Subcutaneous adipose tissue (tissue), 4 donors: ENCODE measurements at places on chromosomes 2 and 18. TPM values are rescaled to one million over a fixed set of nuclear protein-coding genes. Genes with fewer than 3 reads are reported as not detected.

Gene SLC9A2
- 0.17 TPM for total RNA-seq

Gene INPP5D
- total RNA-seq: 27.2 TPM

Gene ANXA4
- 47.5 TPM for total RNA-seq

Gene OTX1
- not detected for total RNA-seq

Gene TNS1
- total RNA-seq: 310 TPM

Gene ACMSD
- not detected for total RNA-seq

Gene GRB14
- total RNA-seq: 3.2 TPM

Gene PASK
- total RNA-seq: 4.3 TPM

Gene UGT1A8
- total RNA-seq: not detected
